A549 treated with Mapracorat at 1 μM for 4 hours (cell line): ENCODE measurements at places on chromosomes 7 and 10. TPM values are rescaled to one million over a fixed set of nuclear protein-coding genes. Genes with fewer than 3 reads are reported as not detected.

MYO1G gene
- total RNA-seq = 0.12 to 0.28 TPM (median 0.16 TPM) in 5 replicates

LRGUK gene
- 0.18 to 0.37 TPM (median 0.26 TPM) in 5 replicates for total RNA-seq

VSTM4 gene
- total RNA-seq = 0.15 to 0.56 TPM (median 0.39 TPM) in 5 replicates

ACSM6 gene
- total RNA-seq = not detected in 5 replicates

CPN1 gene
- 0.15 to 0.45 TPM (median 0.35 TPM) in 5 replicates for total RNA-seq
